ENCODE measurements at places on chromosomes 4 and X.

- no peaks in the 10 kb centered on the region for H3K27me3 ChIP-seq
- no peak overlapping the region for H3K4me3 ChIP-seq
- no peak overlapping the region for H3K27ac ChIP-seq
- no peak for DNase-seq
Measured at GRCh38 chrX:67044866-67045265, 406.0 kb upstream of the EDA2R start.

- no peak overlapping the region for H3K27ac ChIP-seq
- no peaks in the 10 kb centered on the region for H3K27me3 ChIP-seq
- no peak for DNase-seq
- peaks cover 6% of the 10 kb centered on the region for H3K36me3 ChIP-seq
Measured at GRCh38 chr4:78811034-78811433, 34.9 kb downstream of the BMP2K start.

DNA sequence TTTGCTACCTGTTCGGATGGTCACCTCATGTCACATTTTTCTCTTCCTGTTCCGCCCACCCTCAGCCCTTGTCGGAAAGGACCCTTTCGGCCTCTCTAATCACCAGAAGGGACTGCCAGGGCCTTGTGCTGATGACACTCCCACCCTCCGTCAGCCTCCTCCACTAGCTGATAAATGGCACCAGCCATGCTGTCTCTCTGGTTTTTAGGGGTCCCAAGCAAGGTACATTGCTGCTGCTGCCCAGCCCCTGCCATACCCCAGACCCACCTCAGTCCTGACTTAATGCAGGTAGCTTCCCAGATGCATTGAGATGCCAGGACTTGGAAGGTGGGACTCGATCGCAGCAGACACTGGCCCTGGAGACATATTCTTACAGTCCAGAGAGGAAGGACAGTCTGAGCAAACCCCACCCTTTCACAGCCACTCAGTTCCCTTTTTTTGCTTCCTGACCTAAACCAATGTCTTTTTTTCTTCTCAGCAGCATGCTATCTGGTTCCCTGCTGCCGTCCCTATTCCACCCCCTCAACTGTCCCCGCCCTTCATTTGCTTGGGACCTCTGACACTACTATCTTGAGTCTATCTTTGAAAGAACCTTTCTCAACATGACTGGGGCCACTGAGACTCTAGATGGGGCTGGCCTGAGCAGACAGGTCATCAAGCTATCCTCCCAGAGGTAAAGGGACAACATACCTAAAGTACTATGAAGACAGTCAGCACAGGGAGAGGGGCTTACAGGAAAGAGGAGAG, at the start of gene BTK:
BTK (minus strand) TSS at position 397 of the 747 bp plus-strand sequence. CDS start 10,907 bp downstream, outside the sequence.
- peaks cover 3% of the 10 kb centered on the region for H3K27me3 ChIP-seq
- H3K27ac ChIP-seq = no peak within 1 kb of the TSS
- no peak for DNase-seq
- H3K36me3 ChIP-seq = no peaks in the 10 kb centered on the region
- H3K4me3 ChIP-seq = no peak within 1 kb of the TSS

DNA sequence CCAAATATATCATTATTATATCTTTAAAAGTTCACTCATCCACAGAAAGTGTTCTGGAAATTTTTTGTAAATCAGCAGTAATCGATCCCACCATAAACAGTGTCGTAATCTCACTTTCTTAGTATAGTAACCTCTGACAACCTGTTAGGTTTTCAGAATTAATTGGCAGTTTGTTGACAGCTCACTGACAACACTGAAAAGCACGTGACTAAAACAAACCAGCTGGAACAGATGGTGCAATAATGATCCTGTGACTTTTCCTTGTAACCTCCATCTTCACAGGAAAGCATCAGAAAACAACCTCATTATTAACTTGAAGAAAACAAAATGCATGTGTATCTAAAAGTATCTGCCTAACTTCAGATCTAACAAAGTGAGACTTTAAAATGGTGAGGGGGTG, 48.5 kb downstream of the FSTL5 start:
- H3K36me3 ChIP-seq = no peaks in the 10 kb centered on the region
- H3K27me3 ChIP-seq = no peaks in the 10 kb centered on the region
- peak overlapping the region; percentile 87 for H3K27ac ChIP-seq

DNA sequence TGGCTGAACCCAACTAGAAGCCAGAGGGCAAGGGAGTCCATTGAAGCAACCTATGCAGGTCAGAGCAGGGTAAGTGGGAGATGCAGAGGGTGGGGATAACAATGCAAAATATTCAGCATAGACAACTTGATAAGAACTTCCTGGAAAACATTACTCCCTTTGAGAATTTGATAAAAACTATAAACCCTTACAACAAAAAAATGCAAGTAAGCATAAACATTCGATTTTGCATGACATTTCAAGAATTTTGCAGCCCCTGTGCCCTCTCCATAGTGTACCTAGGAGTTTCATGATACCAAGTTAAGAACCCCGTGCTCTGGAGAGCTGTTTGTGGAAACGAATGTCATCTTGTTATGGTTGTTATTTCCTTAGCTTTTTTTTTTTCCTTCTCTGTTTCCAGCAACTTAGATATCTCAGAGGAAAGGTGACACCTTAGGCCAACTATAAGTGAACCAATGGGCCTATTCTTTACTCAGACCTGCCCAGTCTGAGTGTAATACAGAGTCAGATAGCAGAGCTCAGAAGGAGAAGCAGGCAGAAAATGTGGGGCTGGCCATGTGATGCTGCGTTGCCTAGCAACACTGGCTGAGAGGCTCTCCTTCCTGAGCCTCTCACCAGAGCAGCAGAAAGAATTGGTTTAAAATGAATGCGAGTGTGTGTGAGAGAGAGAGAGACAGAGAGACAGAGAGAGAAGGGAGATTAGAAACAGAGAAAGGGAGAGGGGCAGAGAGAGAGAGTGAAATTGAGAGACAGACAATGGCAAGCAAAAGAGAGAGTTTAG, 36.7 kb upstream of the GABRQ start:
- no peaks in the 10 kb centered on the region for H3K36me3 ChIP-seq
- peaks cover 5% of the 10 kb centered on the region for H3K4me1 ChIP-seq
- peak overlapping the region; percentile 2 for H3K27ac ChIP-seq
- DNase-seq = peak; percentile 54
- H3K4me3 ChIP-seq = peak overlapping the region; percentile 17
- H3K27me3 ChIP-seq = no peaks in the 10 kb centered on the region

DNA sequence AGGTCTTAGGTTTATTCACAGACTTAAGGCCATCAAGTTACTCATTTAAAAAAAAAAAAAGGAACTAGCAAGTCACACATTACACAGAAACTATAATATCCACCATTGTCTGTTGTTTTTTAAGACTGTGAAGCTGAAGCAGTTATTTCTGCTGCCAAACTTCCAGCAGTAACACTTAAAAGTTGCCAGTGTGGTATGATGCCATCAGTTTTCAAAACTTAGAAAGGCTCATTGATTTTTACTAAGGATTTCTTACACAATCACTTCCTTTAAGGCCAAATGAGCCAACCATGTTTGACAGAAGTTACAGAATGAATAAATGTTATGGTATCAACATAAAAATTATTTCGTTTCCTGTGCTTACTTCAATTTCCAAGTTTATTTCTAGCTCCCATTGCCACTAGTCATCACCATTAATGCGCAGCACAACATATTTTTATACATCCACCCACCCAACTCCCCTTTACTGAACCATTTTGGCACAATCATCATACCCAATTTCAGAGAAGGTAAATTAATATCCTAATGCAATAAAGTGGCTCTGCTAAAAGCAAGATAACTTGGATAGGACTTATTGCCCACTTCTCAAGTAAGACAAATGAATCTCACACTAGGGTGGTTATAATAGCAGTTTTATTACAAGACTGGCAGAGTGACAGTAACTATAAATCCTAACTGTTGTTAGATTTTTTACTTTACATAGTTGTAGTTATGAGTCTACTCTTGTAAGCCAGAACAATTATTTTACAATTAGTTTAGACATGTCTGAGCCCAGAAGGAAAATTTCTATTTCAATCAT, 13.1 kb downstream of the PDGFC start:
- no peak for DNase-seq
- H3K4me3 ChIP-seq = no peak overlapping the region
- no peak overlapping the region for H3K27ac ChIP-seq
- no peaks in the 10 kb centered on the region for H3K27me3 ChIP-seq
- H3K4me1 ChIP-seq = peaks cover 4% of the 10 kb centered on the region
- H3K36me3 ChIP-seq = no peaks in the 10 kb centered on the region

GRCh38 chrX:3066555-3066954, 25.3 kb downstream of the ARSF start:
- peak overlapping the region; percentile 81 for H3K4me3 ChIP-seq
- peaks cover 8% of the 10 kb centered on the region for H3K27me3 ChIP-seq
- peaks cover 4% of the 10 kb centered on the region for H3K4me1 ChIP-seq
- H3K27ac ChIP-seq = peak overlapping the region; percentile 97
- H3K36me3 ChIP-seq = no peaks in the 10 kb centered on the region

GRCh38 chrX:44227991-44228390, 115.5 kb downstream of the EFHC2 start:
- no peaks in the 10 kb centered on the region for H3K36me3 ChIP-seq
- no peak overlapping the region for H3K27ac ChIP-seq
- no peak for DNase-seq
- H3K27me3 ChIP-seq = no peaks in the 10 kb centered on the region

DNA sequence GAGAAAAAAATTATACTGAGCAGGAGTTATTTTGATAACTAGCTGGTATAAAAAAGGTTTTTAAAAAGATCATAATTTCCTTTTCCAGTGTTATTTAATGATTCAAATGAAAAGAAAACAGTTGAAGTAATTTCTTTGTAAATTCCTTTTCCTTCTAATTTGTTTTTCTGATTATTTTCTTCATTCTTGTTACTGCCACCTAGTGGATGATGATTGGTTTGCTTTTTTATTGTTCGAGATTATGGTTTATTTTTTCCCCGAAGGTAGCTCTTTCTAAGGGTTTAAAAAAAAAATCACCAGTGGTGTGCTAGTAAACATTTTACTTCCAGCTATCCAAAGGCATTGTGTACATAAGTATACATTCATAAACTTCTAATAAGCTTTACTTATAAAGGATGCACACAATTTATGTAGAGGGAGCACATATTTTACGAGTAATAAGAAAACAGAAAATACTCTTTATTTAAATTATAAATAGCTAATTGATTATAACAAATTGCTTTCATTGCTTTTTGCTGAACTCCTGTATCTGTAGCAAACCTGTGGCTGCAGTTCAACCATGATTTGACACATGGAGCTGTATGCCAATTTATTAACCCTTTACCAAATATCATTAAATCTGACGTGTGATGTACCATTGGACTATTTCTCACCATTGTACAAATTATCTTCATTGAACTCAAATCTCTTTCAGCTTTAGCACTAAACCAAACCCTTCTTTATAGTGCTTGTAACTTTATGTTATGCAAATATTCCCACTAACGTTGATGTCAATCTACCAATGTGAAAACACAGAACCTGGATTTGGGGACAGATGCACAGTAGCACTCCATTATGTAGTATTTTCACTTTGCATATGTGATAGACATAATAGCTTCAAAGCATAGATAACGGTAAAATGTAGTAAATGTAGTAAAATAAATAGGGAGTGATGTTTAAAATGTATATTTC, 97.8 kb upstream of the ANK2 start:
- no peaks in the 10 kb centered on the region for H3K36me3 ChIP-seq
- peaks cover 12% of the 10 kb centered on the region for H3K27me3 ChIP-seq
- H3K4me3 ChIP-seq = peak overlapping the region; percentile 3
- H3K4me1 ChIP-seq = peaks cover 69% of the 10 kb centered on the region
- H3K27ac ChIP-seq = peak overlapping the region; percentile 88

- no peak for DNase-seq
- H3K27ac ChIP-seq = no peak overlapping the region
- H3K4me3 ChIP-seq = no peak overlapping the region
- H3K27me3 ChIP-seq = peaks cover 1% of the 10 kb centered on the region
- no peaks in the 10 kb centered on the region for H3K36me3 ChIP-seq
Measured at GRCh38 chrX:45157647-45158046, 43.0 kb downstream of the DIPK2B start.

DNA sequence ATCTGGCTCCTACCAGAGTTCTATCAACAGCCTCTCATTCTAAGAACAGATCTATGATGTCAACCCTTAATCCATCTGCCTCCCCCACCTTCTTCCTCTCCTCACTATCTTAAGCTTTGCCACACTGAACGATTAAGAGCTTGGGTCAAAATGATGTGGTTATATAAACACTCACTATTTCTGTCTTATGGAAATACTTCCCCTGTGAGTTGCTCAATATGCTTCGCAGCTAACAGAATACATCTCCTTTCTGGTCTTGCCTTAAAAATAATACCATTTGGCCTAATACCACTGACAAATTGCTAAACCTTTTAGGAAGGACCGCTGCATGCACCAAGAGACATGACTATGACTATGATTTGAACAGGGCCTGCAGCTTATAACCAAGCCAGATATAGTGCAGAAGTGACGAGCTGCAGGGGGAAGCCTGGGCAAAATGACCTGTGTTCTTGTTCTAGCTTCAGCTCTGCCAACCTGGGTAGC, 130.9 kb downstream of the RNF150 start:
- peaks cover 3% of the 10 kb centered on the region for H3K4me1 ChIP-seq
- no peak for DNase-seq
- H3K4me3 ChIP-seq = no peak overlapping the region
- no peaks in the 10 kb centered on the region for H3K36me3 ChIP-seq
- no peak overlapping the region for H3K27ac ChIP-seq
